ENCODE measurements at places on chromosomes 16 and 17.

- no peak for DNase-seq
These were observed 98.7 kb upstream of the NACA2 start for GRCh38 chr17:61689610-61690180.

DNA sequence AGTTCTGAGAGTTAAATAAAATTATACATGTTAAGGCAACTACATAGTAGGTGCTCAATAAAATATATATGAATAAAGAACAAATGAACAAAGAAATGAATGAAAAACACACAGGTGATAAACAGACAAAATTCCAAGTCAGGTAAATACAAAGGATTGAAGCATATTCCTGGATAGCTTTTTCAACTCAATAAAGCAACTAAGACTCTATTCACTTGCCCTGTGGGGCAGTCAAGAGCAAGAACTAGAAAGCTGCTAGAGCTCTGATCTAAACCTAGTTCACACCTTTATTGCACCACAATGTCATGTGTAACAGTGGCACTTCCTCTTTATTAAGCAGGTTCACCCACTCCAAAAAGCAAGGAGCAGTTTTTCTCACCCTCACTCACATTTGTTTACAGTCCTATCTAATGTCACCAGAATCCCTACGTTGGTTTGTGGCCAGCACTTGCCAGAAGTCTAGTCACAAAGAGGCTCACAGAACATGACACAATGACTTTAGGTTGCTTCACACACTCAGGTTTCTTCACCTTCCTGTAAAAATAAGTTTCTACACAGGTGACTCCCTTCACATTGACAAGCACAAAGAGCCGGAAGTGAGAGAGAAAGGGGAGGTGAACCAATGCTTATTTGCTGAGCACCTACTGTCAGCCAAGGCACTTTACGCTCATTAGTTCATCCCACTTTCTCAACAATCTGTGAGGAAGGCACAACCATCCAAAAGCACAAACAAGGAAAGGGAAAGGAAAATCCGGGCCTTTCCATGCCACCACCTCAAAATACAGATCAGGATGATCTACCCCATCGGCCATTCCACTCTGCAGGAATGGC lies 70.8 kb downstream of the XPO6 start:
- no peak for DNase-seq

- no peak for DNase-seq
These were observed 82.1 kb upstream of the CLEC18B start for GRCh38 chr16:74503412-74503811.

- no peak for DNase-seq
These were observed 34.9 kb upstream of the TANC2 start for GRCh38 chr17:62931101-62931500.

- DNase-seq: no peak
These were observed 376.1 kb downstream of the SEC14L1 start for GRCh38 chr17:77516902-77517301.

Data from head of caudate nucleus (tissue), 42 donors.